Smooth muscle cell of the pulmonary artery (primary cell): ENCODE measurements at places on chromosomes 1 and 21. TPM values are rescaled to one million over a fixed set of nuclear protein-coding genes. Genes with fewer than 3 reads are reported as not detected.

Gene STPG1
- 4.2 TPM in 2 replicates for total RNA-seq

Gene LRRC3
- 0.26 and 0.65 TPM in 2 replicates for total RNA-seq

Gene RXFP4
- total RNA-seq, result 0.07 TPM in 1 of 2 replicates, not detected in the other

Gene FCER1G
- not detected in 2 replicates for total RNA-seq

Gene HLX
- total RNA-seq, result 4.9 and 10.6 TPM in 2 replicates

Gene PERM1
- 1.5 and 2.5 TPM in 2 replicates for total RNA-seq

Gene SH2D1B
- total RNA-seq, result not detected in 2 replicates

Gene NTRK1
- total RNA-seq, result 0.03 and 0.07 TPM in 2 replicates

Gene RGL1
- 26.5 and 36.4 TPM in 2 replicates for total RNA-seq

Gene WDR64
- not detected in 2 replicates for total RNA-seq

Gene PGLYRP4
- not detected in 2 replicates for total RNA-seq

Gene TMEM79
- 2.0 and 2.6 TPM in 2 replicates for total RNA-seq

Gene GADD45A
- 35.3 and 90.9 TPM in 2 replicates for total RNA-seq
